ENCODE measurements at places on chromosomes 5 and 9.

DNA sequence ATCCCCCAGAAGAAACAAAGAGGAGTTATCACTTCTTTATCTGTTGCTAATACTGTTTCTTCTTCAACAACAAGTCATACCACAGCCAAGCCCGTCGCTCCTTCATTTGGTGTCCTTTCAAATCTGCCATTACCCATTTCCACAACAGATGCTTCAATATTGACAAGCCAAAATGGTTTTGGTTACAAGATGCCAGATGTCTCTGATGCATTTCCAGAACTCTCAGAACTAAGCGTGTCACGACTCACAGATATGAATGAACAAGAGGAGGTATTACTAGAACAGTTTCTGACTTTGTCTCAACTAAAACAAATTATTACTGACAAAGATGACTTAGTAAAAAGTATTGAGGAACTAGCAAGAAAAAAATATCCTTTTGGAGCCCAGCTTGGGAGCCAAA lies 16.0 kb upstream of the HAND1 start:
- DNase-seq, result no peak

DNA sequence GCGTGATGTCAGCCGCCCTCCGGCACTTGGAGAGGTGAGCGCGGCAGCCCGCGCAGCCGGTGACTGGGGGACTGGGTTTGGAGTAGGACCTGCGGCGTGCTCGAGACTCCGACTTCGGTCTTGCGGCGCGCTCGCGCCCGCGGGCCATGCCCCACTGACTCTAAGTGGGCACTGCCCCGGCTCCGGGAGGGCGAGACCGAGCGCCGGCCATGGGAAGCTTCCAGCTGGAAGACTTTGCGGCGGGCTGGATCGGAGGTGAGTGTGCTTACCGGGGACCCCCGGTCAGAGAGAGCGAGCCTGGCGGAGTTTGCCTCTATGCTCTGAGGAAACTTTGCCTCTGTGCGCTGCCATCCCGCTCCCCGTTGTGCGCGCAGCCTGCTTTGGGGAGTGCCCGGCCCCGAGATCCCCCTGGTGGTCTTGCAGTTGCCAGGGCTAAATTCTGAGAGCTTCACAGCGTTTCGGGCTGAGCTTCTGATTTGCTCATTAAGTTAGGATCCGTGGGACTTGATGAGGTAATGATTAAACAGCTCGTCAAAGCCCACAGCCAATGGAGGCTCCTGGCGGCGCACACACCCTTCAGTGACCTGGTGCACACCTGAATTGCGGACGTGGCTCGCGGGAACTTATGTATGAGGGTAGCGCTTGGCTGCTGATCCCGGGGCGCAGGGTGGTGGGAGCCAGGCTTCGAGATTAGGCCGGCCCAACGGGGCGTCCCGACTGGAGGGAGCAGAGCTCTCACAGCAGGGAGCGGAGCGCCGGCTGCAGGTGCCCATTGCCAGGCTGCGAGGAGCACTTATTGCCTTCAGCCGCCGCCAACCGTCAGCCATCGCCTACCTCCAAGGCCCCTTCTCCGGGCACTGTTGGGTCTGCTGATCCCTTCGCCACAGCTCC lies at the start of gene SLC25A48:
Gene SLC25A48 (plus strand): TSS at position 25 of the 891 bp plus-strand sequence. CDS start 185 bp downstream, at position 210.
- DNase-seq, result no peak

DNA sequence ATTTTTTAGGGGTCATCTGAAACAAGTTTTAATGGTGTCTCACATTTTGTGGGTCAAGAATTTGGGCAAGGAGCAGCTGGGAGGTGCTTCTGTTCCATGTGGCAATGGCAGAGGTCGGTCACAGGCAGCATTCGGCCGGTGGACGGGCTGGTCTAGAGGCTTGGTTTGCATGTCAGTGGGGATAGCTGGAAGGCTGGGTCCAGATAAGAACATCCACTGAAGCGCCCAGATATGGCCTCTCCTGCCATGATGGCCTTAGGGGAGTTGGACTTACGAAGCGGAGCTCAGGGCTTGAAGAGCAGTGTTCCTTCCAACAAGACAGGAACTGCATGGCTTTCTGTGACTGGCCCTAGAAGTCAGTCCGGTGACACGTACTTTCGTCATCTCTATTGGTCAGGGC lies 30.3 kb downstream of the LHFPL2 start:
- DNase-seq, result no peak

DNA sequence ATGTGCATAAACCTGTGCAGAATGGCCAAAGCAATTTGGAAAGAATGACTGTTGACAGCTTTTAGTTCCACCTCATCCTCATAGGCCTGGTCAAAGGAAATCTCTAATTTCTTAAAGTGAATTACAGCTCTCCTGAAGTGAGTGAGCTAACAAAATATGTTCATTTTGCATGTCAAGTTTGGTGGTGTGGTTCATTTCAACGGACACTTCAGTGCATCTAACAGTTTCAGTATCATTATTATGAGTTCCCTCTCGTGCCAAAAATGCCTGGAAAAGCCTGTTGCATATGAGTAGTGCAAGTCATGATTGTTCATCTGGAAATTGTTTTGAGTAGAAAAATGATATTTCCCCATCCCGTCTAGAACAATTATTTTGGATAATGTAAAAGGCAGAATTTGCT lies 53.2 kb upstream of the HMHB1 start:
- DNase-seq, result no peak

DNA sequence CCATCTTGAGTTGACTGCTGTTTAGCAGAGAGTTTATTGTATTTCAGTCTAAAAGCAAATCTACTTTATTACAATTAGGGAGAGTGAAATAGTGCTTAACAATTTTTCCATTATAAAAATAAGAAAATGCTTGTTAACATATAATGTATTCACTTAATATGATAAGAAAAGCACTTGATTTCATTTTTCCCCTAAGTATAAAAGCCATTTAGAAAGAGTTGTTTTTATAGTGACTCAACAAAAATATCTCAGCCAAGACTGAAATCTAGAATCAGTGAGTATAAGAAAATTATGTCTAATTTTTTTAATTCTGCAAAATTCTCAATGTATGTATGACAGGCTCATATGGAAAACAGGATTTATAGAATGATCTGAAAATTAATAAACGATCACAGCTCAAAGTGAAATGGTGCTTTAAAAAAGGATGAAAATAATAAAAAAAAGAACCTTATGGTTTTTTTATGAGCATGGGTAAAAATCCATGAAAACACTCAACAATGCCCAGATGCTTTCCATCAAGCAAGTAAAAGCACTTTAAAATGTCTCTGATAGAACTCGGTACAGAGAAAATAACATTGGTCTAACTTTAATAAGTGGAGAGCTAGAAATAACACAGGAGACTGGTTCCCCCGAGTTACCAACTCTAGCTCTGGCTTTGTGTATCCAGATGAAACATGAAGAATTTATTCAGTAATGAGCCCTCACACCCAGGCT lies 1057.8 kb upstream of the WWC1 start:
- peak; percentile 47 for DNase-seq

GRCh38 chr9:73125651-73126050 lies 26.0 kb upstream of the ANXA1 start:
- DNase-seq, result no peak

DNA sequence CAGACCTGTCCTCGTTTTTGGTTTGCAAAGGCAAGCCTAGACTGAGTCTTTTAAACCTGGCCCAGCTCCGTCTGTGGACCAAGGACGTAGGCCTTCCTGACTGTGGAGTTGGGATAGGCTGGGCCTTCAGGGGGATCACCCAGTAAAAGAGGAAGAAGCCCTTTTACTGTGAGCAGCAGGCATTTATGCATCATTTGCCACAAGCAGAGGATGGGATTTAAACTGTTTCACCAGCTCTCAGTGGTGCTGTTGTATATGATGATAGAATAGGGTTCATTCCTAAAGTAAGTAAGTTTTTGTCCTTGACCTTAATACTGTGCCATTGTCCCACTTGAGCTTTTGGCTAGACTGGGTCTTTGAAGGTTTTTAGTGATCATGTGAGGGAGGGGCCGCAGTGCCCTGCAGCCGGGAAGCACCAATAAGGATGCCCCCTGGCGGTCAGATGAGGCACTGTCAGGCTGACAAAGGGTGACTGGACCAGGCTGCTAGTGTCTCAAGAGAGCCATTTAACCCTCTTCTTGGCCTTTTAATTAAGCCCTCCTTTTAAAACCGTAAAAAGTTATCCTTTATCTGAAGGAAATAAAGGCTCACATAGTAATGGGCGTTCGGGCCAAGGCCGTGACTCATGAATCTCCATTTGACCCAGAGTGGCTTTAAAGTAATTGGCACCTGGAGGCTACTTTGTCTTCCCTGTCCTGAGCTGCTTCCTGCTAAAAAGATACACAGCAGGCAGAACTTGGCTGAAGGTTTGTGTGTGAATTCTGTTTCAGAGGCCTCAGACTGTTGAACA lies 74.0 kb downstream of the UBAP1 start:
- no peak for DNase-seq

DNA sequence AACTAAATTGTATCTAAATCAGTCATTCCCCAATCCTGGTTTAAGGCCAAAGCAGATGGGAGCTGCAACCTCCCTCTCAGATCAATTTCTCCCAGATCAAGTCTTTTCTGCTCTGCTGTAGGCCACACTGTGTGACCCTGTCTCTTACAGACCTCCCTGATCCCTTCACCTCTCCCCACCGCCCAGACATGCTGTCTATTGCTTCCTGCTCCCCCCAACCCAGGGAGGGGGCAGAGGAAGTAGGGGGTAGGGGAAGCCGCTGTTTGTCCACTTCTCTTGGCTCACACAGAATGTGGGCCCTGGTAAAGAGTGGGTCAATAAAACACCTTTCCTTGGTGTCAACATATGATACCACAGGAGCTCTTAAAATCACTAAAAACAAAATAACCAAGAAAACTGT lies 226.3 kb downstream of the ENC1 start:
- DNase-seq, result no peak
